ENCODE measurements at places on chromosomes 11 and 22.

GRCh38 chr11:39570526-39570925 is 1888.9 kb downstream of the LRRC4C start:
- no peak for DNase-seq

DNA sequence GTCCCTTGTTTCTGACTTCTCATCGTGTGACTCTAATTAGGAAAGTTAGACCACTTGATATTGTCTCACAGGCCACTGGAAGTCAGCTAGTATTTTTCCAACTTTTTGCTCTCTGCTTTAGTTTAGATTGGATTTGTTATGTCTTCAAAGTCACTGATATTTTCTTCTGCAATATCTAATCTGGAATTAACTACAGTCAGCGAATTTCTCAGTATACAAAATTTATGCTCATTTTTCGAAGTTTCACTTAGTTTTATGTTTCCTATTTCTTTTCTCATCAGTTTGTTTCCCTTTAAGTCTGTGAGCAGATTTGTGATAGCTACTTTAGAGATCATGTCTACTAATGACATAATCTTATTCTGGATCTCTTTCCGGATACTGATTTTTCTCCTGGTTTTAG is 1027.2 kb upstream of the CNTN5 start:
- no peak for DNase-seq

- no peak for DNase-seq
Measured at GRCh38 chr11:12121517-12121916, 11.1 kb downstream of the MICAL2 start.

DNA sequence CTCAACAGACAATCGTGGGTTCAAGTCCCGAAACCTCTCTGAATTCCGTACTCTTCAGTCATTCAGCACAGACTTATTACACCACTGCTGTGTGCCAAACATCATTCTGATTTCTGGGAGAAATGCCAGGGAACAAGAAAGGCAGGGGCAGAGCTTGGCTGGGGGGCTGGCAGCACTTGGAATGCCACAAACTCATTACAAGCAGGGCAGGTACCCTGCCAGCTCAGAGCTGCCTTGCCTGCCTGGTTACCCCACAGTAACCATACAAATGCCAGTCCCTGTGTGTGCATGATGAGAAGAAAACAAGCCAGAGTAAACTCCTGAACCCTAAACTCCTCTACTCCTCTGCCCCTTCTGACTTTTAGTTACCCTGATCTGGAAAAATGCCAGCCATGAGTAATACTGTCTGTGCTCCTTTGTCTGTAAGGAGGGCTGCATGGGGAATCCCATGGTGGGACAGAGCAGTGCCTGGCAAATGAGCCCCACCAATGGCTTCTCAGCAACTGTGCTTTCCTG is 6.9 kb upstream of the RAD9A start:
- peak; percentile 61 for DNase-seq

- no peak for DNase-seq
Measured at GRCh38 chr11:76795290-76795935, 12.3 kb downstream of the TSKU start.

DNA sequence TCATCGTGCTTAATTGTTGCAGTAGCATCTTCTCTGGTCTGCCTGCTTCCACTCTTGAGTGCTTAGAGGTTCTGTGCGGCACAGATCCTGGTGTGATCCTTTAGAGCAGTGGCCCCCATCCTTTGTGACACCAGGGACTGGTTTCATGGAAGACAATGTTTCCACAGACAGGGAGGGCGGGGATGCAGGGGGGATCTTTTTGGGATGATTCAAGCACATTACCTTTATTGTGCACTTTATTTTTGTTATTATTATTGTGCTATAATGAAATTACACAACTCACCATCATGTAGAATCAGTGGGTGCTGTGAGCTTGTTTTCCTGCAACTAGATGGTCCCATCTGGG is 76.8 kb upstream of the SHANK2 start:
- no peak for DNase-seq

GRCh38 chr11:532986-533585 is 2.3 kb downstream of the HRAS start:
- no peak for DNase-seq

DNA sequence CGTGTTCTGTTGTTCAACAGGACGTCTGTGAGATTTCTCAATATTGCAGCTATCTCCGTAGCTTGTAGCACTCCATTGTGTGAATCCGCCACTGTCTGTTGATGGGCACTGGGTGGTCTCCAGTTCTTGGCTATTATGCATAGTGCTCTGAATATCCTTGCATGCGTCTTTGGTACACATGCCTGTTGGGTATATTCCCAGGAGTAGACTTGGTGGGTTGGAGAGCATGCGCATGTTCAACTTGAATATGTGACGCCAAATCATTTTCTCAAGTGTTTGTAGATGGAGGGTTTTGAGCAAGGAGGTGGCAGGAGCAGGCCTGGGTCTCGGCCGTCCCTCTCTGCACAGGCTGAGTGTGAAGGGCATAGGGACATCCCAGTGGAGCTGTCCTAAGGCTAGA is 24.8 kb upstream of the TSKU start:
- no peak for DNase-seq

- no peak for DNase-seq
Measured at GRCh38 chr22:47474464-47474863, 712.0 kb downstream of the TBC1D22A start.

- peak; percentile 49 for DNase-seq
Measured at GRCh38 chr11:76266286-76267100, 60.2 kb upstream of the WNT11 start.

GRCh38 chr11:101757741-101758140 is 157.1 kb upstream of the CEP126 start:
- no peak for DNase-seq

DNA sequence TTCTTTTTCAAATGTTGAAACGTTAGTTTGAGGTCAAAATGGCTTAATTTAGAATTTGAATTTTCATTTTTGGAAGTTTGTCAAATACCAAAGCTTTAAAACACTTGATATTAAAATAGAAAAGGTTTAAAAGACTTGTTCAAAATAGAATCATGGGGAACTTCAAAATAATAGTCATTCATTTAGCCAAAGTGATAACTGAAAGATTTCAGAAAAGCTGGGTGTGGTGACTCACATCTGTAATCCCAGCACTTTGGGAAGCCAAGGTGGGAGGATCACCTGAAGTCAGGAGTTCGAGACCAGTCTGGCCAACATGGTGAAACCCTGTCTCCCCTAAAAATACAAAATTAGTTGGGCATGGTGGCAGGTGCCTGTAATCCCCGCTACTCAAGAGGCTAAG is 10.9 kb downstream of the GSTP1 start:
- DNase-seq, result no peak

DNA sequence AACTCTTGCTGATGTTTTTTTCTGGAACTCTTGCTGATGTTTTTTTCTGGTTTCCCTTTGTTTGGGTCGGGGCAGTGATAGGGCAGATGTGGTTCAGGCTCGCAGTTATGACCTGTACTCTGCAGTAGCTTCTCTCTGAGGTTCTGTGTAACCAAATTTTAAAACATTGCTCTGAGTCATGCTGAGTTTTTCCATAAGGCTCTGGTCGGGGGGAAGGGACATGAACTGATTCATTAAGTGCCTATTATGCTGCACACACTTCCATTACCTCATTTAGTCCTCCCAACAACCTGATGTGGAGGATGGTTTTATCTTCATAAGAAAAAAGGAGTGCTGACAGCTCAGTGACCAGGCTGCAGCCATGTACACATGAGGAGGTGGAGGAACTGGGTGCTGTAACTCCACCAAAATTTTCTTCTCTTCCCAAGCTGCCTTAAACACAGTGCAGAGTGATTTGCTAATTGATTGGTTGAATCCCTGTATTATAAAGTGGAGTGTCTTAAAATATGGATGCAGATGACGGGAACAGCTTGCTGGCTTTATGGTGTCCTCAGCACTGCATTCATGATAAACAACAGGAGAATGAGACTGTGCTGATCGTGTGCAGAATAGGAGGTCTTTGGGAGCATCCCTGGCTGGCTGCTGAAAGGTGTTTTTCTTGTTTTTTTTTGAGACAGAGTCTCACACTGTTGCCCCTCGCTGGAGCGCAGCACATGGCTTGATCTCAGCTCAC is 19.1 kb downstream of the TNRC6B start:
- peak; percentile 93 for DNase-seq

- DNase-seq, result peak; percentile 91
Measured at GRCh38 chr22:41563051-41563711, 2.4 kb downstream of the CSDC2 start.

GRCh38 chr11:12291766-12292165 is 85.6 kb upstream of the PARVA start:
- DNase-seq, result no peak

- no peak for DNase-seq
Measured at GRCh38 chr11:26556582-26556981, 15.5 kb downstream of the MUC15 start.
